Lung microvascular endothelial cell (primary cell): ENCODE measurements at places on chromosomes 12 and 14.

DNA sequence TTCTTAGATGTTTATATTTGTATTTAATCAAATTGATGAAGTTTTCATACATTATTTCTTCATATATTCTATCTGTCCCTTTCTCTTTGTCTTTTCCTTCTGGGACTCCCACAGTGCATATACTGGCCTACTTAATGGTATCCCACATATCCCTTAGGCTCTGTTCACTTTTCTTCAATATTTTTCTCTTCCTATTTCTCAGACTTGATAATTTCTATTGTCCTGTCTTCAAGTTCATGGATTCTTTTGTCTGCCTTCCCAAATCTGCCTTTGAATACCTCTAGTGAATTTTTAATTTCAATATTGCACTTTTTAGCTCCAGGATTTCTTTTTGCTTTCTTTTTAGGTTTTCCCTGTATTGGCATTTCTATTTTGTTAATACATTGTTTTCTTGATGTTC, 33.4 kb downstream of the IFT81 start:
- no peak for DNase-seq

GRCh38 chr12:96623155-96623554, 133.8 kb downstream of the CFAP54 start:
- DNase-seq, result no peak

GRCh38 chr14:58292187-58292586, 6.2 kb upstream of the ARID4A start:
- DNase-seq, result no peak

- no peak for DNase-seq
Observed at GRCh38 chr14:69259168-69259526, 811 bp upstream of the GALNT16 start.

GRCh38 chr12:108633534-108634248, at the start of gene SELPLG:
Gene SELPLG, minus strand, starts transcription at chr12:108633894. Its CDS starts 9,587 bp downstream, at chr12:108624307.
- DNase-seq, result no peak

DNA sequence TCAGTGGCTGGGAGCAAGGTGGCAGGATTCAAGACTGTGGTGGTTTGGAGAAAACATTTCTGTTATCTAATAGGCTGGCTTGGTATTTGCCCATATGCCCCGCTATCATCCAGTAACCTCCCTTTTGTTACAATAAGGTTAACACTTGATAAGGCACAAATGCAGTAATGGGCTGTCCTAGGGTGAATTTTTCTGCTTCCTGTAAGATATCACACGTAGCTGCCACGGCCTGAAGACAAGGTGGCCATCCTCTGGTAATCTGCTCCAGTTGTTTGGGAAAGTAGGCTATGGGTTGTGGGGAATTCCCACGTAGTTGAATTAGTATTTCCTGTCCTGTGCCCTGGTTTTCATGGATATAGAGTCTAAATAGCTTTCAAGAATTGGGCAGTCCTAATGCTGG, 23.1 kb downstream of the ANG start:
- peak; percentile 24 for DNase-seq

- no peak for DNase-seq
Observed at GRCh38 chr12:100384559-100384935, 27.7 kb downstream of the SLC17A8 start.

DNA sequence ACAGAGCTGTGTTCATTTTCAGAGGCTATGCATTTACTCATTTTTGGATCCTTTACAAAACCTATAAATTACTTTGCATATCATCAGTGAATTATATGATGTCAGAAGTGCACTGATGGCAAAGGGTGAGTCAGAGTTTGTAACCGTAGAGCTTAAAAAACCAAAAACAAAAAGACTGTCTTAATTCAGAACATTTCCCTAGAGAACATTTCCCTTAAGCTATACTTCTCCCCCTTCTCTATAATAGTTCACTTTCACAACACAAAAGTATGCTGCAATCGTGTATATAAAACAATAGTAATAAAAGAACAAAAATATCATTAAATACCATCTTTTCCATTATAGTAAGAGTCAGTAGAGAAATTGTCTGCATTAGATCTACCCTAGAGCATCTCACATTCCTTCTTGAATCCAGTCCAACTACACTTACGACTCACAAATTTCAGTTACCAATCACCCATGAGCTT, 934.9 kb downstream of the LRFN5 start:
- no peak for DNase-seq

- peak; percentile 38 for DNase-seq
Observed at GRCh38 chr12:2960390-2960956, 1.3 kb downstream of the TEAD4 start.

DNA sequence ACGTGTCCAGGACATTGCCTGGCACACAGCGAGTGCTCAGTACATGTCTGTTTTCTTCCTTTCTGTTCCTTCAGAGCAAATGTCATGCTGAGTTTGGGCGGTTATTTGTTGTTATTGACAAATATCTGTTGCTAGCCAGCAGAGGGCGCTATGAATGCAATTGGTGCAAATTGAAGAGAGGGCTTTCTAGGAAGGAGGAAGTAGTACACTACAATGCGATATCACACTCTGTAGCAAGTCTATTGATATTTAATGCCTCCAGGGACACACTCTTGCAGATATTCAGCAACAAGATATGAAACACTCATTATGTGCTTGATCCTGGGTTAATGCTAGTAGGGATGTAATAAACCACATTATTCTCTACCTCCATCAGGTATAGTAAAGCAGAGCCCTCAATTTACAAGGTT, 267.3 kb upstream of the SRRM4 start:
- peak; percentile 1 for DNase-seq

- DNase-seq, result no peak
Observed at GRCh38 chr14:77832297-77832696, 32.4 kb downstream of the ADCK1 start.

- DNase-seq, result no peak
Observed at GRCh38 chr12:116672842-116673516, 64.9 kb downstream of the SPRING1 start.

DNA sequence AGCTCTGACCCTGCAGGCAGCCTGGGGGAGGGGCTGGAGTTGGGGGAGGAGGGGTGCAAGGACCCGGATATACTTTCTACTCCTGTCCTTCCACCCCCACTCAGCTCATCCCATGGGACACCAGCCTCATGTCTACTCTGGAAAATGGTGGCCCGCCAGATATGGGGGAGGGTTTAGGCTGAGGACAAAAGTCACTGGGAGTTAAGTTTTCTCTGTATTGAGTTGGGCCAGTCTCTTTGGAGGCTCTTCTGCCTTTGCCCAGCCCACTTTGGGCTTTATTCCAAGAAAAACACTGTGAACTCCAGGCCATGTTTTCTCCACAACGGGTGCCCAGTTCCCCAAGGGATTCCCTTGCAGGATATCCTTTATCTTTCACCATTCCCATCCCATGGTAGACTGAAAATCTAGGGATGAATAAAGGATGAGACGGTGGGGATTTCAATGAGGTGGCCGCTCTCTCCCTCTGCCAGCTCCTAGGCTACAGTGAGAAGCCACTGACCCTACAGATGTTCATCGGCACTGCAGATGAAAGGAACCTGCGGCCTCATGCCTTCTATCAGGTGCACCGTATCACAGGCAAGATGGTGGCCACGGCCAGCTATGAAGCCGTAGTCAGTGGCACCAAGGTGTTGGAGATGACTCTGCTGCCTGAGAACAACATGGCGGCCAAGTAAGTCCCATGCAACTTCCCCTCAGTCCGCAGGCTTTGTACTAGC, 4.9 kb downstream of the NFATC4 start:
- no peak for DNase-seq

GRCh38 chr12:66742508-66743367, 63.9 kb upstream of the GRIP1 start:
- DNase-seq, result no peak

DNA sequence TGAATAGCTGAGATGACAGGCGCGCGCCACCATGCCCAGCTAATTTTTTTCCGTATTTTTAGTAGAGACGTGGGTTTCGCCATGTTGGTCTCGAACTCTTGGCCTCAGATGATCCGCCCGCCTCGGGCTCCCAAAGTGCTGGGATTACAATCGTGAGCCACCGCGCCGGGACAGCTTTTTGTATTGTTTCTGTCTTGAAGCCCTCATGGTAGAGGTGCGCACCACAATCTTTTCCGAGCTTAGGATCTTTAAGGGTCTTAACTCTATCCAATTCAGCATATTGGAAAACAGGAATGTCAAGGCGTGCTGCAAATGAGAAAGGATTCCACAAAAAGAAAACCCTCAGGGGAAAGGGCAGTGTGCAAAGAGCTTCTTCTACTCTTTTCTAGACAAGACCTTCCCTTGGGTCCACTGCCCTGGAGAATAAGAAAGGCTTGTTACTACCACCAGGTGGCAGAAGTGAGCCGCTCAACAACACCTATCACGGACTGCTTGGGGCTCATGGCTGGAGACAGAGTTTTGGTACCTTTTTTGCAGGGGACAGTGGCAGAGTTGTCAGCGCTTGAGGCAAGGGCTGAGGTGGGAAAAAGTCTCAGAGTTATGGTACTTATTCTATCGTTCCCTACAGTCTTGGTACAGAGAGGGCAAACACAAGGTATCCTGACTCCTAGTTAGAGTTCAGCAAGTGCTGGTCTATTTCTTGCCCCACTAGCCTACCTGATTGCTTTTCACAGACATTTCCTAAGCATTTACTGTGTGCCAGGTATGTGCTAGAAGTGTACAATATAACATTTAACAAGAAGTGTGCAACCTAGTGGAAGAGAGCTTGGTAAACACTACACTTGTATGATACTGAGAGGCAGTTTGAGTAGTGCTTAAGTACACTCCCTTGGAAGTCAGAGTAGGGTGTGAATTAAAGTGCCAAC, 16.4 kb upstream of the SP7 start:
- DNase-seq, result peak; percentile 92

DNA sequence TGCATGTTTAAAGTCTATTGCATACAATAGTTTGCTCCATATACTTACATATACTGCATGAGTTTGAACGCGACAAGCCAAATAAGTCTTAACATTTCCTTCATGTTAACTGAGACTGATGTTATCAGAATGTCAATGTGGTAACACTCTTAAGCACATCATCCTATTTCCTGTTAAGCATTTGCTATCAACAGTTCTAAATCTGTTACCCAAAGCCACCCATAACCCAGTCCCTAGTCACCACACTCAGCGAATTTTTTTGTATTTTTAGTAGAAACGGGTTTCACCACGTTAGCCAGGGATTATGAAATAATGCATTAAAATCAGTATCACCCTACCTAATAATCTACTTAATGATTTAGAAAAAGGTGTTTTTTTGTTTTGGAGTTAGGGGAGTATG, 39.4 kb downstream of the HNRNPC start:
- no peak for DNase-seq

DNA sequence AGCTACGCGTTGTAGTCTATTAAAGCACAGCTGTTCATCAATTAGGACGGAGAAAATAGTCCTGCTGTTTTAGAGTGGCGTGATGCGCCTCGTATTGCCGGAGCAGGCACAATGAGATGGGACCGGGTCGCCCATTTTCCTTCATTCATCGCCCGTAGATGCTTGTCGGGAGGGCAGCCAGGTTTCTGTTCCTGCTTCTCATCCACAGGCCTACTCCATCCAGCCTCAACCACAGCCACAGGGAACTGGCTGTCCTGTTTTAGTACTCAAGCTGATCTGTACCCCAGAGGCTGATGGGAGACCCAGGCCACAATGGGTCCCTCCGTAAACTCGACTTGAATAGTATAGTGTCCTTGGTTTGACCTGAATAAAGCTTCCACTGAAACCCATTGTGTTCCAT, 264.0 kb downstream of the VRK1 start:
- no peak for DNase-seq

- DNase-seq, result no peak
Observed at GRCh38 chr12:93763746-93764147, 86.6 kb downstream of the CRADD start.

DNA sequence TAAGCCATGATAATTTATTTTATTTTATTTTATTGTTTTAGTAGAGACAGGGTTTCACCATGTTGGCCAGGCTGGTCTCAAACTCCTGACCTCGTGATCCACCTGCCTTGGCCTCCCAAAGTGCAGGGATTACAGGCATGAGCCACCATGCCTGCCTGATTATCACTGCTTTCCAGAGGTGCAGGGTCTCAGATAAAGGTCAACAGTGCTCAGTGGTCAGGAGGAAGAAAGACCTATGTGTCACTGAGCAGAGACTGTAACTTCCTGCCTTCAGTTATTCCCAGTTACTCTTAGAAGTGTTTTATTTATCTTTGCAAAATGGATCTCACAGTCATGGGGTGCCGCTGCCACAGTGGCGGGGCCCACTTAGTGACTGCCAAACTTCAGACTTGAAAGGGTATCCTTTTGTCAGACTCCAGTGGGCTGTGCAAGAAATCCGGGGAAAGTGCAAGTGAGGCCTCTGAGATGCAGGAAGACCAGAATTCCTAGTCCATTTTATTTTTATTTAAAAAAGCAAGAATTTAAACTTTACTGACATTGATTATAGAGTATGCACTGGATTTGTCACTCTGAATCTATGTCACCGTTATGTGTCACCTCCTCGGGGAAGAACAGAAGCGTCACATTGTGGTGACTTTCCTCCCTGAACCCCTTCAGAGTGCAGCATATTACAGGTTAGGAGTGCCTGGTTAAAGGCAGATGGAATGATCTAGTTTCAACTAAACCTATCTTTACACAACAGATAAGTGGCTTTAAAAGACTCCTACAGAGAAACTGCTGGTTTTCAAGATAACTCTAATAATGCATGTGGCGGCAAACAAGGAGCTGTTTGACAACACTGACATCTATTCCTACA, 59.1 kb upstream of the BICD1 start:
- no peak for DNase-seq

- no peak for DNase-seq
Observed at GRCh38 chr12:46522071-46522470, 149.5 kb upstream of the SLC38A2 start.

- no peak for DNase-seq
Observed at GRCh38 chr12:57491393-57492280, 3.8 kb downstream of the MARS1 start.

GRCh38 chr14:98417001-98417400, 855.0 kb downstream of the BCL11B start:
- no peak for DNase-seq

DNA sequence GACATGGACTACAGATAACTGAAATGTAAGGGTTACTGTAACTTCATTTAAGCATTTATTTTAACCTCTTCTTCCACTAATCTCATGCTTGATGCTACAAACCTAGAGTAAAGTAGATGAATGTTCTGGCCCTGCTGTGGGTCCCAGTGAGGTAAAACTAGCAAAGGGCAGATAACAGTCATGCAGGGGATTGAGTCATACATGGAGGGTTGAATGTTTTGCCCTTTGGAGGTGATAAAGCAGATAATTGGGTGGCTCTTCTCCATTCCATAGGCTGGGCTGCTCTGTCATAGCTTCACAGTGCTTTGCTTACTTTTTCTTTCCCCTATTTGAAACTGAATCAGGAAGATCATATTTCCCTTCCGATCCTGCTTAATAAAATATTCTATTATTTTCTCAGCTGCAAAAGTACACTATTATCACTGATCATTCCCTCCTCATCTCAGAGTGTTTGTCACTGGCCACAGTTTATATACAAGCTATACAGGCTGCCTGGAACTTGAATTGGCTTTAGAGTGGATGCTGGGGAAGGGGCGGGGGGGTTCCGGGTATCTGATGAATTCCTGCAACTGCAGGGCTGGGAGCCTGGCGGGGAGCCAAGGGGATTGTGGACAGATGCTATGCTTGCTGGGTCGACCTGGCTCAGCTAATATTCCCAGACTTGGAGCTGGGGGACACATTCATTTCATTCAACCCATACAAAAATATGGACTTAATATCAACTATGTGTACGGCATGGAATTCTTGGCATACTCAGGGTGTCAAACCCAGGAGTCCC, 235.1 kb downstream of the NRXN3 start:
- DNase-seq, result no peak

GRCh38 chr12:132323171-132324010, 6.0 kb downstream of the GALNT9 start:
- peak; percentile 50 for DNase-seq

- DNase-seq, result no peak
Observed at GRCh38 chr14:66293533-66294105, 192.6 kb upstream of the CCDC196 start.
